ENCODE measurements at places on chromosomes 1 and 21.

GRCh38 chr1:156162430-156163037, 9.1 kb downstream of the SEMA4A start:
- no peak for DNase-seq

GRCh38 chr1:83998205-83998497, 781 bp downstream of the TTLL7 start:
- DNase-seq: no peak

DNA sequence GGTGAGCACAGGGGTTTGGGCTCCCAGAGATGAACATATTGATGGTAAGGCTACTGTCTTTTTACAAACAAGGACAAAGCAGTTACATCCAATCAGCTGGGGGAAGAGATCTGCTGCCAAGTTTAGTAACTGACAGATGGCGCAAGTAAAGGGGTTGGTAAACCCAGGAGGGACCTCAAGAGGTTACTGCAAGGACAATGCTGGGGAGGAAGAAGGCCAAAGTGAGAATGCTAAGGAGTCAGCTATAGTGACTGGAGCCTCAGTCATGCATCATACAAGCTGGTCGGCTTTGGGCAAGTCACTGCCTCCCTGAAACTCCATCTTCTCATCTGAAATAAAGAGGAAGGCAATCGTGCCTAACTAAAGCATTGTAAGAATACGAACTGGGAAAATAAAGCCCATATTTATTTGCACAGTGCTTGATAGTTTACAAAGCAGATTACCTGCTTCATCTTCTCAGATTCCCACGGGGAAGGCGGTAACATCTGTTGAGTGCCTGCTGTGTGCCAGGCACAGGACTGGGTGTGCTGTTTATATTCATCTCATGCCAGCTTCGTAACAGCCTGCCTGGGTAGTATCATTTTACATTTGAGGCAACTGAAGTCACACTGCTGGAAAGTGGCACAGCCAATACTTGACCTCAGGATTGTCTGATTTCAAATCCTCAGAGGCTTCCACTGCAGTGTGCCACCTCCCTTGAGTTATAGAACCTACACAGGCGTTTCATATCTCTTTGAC, 114.8 kb downstream of the BEND5 start:
- DNase-seq: no peak

GRCh38 chr1:81596341-81596740, 204.4 kb upstream of the ADGRL2 start:
- no peak for DNase-seq

All from central memory CD4-positive, alpha-beta T cell (primary cell).